ENCODE measurements at places on chromosomes 16 and 17. TPM values are rescaled to one million over a fixed set of nuclear protein-coding genes. Genes with fewer than 3 reads are reported as not detected.

Gene RSKR
- total RNA-seq: 29.6 TPM

Gene ALOXE3
- total RNA-seq: not detected

Gene TMEM235
- 1.8 TPM for total RNA-seq

Gene MLST8
- 34.4 TPM for total RNA-seq

Gene NLK
- 116 TPM for total RNA-seq

Gene LRRC46
- 0.16 TPM for total RNA-seq

Gene CA5A
- not detected for total RNA-seq

Gene ASPA
- 5.4 TPM for total RNA-seq

Gene KRT33B
- total RNA-seq: not detected

Gene GPR179
- total RNA-seq: 10.4 TPM

Gene PGP
- 15.1 TPM for total RNA-seq

Gene SCIMP
- 0.77 TPM for total RNA-seq

Gene PLA2G10
- not detected for total RNA-seq

Gene RNF222
- total RNA-seq: not detected

Gene PABPN1L
- total RNA-seq: 0.38 TPM

Gene SAMD14
- 14.2 TPM for total RNA-seq

Gene SLC35B1
- total RNA-seq: 29.4 TPM

Gene CRHR1
- total RNA-seq: 20.6 TPM

Gene KRT23
- total RNA-seq: 9.0 TPM

Gene ITGAL
- 3.8 TPM for total RNA-seq
